ENCODE measurements at places on chromosomes 7 and 10. TPM values are rescaled to one million over a fixed set of nuclear protein-coding genes. Genes with fewer than 3 reads are reported as not detected.

DNA sequence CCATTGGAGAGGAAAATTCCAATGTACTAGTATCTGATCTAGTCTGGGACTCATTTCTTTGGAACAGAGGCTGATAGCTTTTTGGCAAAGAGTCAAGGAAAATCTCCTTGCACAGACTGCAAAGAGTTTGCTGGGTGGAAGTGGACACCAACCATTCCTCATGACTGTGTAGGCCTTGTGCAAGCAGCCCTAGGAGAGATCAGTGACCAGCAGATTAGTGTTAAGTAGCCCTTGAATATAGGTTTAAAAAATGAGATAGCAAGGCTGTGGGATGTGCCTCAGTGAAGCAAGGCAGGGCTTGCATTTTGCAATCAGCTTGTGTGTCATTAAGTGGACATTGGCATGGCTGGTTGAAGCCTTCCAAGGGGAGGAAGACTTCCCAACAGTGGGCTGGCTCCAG is 341.6 kb downstream of the PLXNA4 start:
- DNase-seq, result peak; percentile 44

GRCh38 chr7:122304319-122304975 is at the start of gene FEZF1:
TSS of gene FEZF1 (minus strand) at chr7:122304750. CDS start at chr7:122304437, 313 bp downstream.
- peak; percentile 15 for DNase-seq

GRCh38 chr7:131903315-131903714 is 346.9 kb upstream of the PODXL start:
- DNase-seq, result no peak

DNA sequence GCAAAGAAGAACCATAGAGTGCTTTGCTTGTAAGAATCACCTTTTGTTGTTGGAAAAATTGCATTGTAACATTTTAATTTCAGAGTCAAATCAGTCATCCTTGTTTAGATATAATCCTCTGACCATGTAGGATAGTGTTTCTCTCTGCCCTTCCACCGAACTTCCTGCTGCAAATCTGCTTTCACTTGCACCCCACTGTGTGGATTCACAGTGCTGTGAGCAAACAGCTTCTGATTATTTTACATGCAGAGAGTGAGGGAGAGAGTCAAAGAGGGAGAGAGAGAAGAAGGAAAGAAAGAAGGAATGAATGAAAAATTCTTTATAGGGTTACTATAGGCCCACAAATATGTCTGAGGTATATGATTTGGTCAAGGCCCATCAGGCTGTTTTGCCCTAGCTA is 30.0 kb upstream of the SEM1 start:
- DNase-seq, result no peak

GIMAP6 gene
- 1.0 TPM for total RNA-seq

ABCC2 gene
- 56.7 TPM for total RNA-seq

TAS2R3 gene
- 1.3 TPM for total RNA-seq

Measured in hepatocyte (in vitro differentiated cells).